Astrocyte (in vitro differentiated cells and primary cell): ENCODE measurements at places on chromosomes 12 and 14. TPM values are rescaled to one million over a fixed set of nuclear protein-coding genes. Genes with fewer than 3 reads are reported as not detected.

Gene DLK1
- 1.3 and 2.7 TPM in 2 replicates for total RNA-seq

Gene CNTN1
- 1.7 and 2.1 TPM in 2 replicates for total RNA-seq

Gene CMA1
- not detected in 2 replicates for total RNA-seq

Gene MANSC4
- total RNA-seq, result not detected in 2 replicates

Gene KLRB1
- total RNA-seq, result not detected in 2 replicates

Gene HOMEZ
- 13.7 and 16.6 TPM in 2 replicates for total RNA-seq

Gene DPF3
- 2.4 and 2.7 TPM in 2 replicates for total RNA-seq

Gene WBP11
- 67.1 and 72.1 TPM in 2 replicates for total RNA-seq

Gene PRB2
- not detected in 2 replicates for total RNA-seq

Gene FZD10
- total RNA-seq, result not detected in 2 replicates

Gene RTN1
- 0.60 and 1.2 TPM in 2 replicates for total RNA-seq

Gene SRRM4
- total RNA-seq, result 0.30 and 0.46 TPM in 2 replicates

Gene OR4N5
- total RNA-seq, result not detected in 2 replicates

Gene SRSF9
- total RNA-seq, result 216 and 223 TPM in 2 replicates

Gene METTL25
- 6.8 and 9.4 TPM in 2 replicates for total RNA-seq

Gene TEAD4
- total RNA-seq, result 13.0 and 19.1 TPM in 2 replicates

Gene PLEKHG7
- total RNA-seq, result 0.14 and 0.68 TPM in 2 replicates

Gene IRAK3
- total RNA-seq, result 0.05 and 0.10 TPM in 2 replicates

Gene TOMM20L
- total RNA-seq, result not detected in 2 replicates

Gene BICDL1
- 7.3 and 8.8 TPM in 2 replicates for total RNA-seq

Gene RNASE3
- not detected in 2 replicates for total RNA-seq

Gene A2M
- 4.2 and 10.7 TPM in 2 replicates for total RNA-seq

Gene INHBC
- total RNA-seq, result not detected in 2 replicates

Gene AQP2
- not detected in 2 replicates for total RNA-seq

Gene LHX5
- total RNA-seq, result 0.25 TPM in 1 of 2 replicates, not detected in the other

Gene ADAM20
- total RNA-seq, result 0.95 and 1.3 TPM in 2 replicates

Gene LRRC9
- total RNA-seq, result 0.05 TPM in 1 of 2 replicates, not detected in the other

Gene RFLNA
- total RNA-seq, result 1.8 and 2.8 TPM in 2 replicates

Gene BCL2L14
- not detected in 2 replicates for total RNA-seq

Gene LRTM2
- total RNA-seq, result not detected in 2 replicates

Gene NINJ2
- total RNA-seq, result not detected in 2 replicates

Gene ESPL1
- 1.2 and 2.0 TPM in 2 replicates for total RNA-seq

Gene ETFBKMT
- total RNA-seq, result 2.1 and 2.2 TPM in 2 replicates

Gene CLEC14A
- total RNA-seq, result not detected in 2 replicates

Gene IFI27
- total RNA-seq, result 1,022 and 1,408 TPM in 2 replicates
